Adrenal gland (tissue), 19 donors: ENCODE measurements at places on chromosomes 5 and 9.

- DNase-seq = no peak
Observed at GRCh38 chr5:132540764-132541163, 2.6 kb downstream of the IL5 start.

DNA sequence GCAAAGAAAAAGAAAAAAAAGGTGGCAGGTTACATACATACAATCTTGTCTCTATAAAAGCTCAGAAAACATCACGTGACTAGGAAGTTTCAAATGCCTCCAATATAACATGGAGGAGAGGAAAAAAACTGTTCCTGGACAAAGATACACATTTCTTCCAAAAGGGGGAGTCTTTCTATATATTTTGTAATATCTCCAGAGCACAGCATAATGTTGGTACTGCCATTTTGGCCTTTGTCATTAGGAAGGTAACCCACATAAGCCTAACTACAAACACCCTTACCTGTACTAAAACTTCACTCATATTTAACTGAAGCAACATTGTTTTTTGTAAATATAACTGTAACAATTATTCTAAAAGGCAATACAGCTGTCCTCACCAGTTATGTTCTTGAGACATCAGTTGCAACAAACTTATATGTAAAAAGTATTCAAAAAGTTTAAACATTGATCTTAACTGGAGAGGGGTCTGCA lies 1.2 kb upstream of the BTF3 start:
- DNase-seq = no peak

GRCh38 chr9:136372561-136373299 lies 739 bp downstream of the CARD9 start:
- peak; percentile 64 for DNase-seq

DNA sequence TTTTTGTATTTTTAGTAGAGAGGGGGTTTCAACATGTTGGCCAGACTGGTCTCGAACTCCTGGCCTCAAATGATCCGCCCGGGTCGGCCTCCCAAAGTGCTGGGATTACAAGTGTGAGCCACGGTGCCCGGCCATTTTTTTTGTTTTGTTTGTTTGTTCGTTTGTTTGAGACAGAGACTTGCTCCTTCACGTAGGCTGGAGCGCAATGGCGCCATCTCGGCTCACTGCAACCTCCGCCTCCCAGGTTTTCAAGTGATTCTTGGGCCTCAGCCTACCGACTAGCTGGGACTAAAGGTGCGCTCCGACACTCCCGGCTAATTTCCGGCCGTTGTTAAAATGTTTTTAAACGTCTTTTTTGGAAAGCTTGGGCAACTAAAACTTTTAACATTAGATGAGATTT lies 54.0 kb downstream of the SHOC1 start:
- DNase-seq = no peak

DNA sequence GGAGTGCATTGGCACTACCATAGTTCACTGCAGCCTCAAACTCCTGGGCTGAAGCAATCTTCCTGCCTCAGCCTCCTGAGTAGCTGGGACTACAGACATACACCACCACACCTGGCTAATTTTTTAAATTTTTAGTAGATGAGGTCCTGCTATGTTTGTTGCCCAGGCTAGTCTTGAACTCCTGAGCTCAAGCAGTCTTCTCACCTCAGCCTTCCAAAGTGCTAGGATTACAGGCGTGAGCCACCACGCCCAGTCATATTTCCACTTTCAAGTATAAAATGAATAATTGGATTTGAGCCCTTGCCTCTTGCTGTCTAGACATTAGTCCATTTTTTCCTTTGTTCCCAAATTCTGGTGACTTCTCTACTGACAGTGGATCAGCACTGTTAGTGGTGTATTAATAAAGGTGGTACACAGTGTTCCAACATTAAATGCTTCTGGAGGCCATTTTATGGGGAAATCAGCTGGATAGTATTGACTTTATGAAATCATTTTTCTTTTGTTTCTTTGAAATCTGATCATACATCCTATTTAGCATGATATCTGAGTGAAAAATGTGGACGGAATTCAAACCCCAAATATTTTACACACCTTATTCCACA lies 15.9 kb downstream of the ATP6V0E1 start:
- DNase-seq = no peak

- peak; percentile 23 for DNase-seq
Observed at GRCh38 chr5:1593903-1594356, 70.2 kb upstream of the LPCAT1 start.

GRCh38 chr9:94920420-94921091 lies 194.1 kb downstream of the AOPEP start:
- DNase-seq = peak; percentile 25

GRCh38 chr9:134459164-134459563 lies 132.9 kb downstream of the RXRA start:
- no peak for DNase-seq

- no peak for DNase-seq
Observed at GRCh38 chr5:97498657-97499056, 315.6 kb upstream of the RIOK2 start.

- DNase-seq = no peak
Observed at GRCh38 chr5:59645380-59645779, 248.1 kb downstream of the PDE4D start.

- no peak for DNase-seq
Observed at GRCh38 chr9:127066851-127067136, 55.6 kb downstream of the ANGPTL2 start.

- no peak for DNase-seq
Observed at GRCh38 chr9:107907715-107908114, 418.1 kb upstream of the KLF4 start.

GRCh38 chr5:138408023-138408422 lies 30.8 kb upstream of the REEP2 start:
- DNase-seq = no peak

GRCh38 chr5:38557308-38557710 lies 863 bp upstream of the LIFR start:
- peak; percentile 26 for DNase-seq

DNA sequence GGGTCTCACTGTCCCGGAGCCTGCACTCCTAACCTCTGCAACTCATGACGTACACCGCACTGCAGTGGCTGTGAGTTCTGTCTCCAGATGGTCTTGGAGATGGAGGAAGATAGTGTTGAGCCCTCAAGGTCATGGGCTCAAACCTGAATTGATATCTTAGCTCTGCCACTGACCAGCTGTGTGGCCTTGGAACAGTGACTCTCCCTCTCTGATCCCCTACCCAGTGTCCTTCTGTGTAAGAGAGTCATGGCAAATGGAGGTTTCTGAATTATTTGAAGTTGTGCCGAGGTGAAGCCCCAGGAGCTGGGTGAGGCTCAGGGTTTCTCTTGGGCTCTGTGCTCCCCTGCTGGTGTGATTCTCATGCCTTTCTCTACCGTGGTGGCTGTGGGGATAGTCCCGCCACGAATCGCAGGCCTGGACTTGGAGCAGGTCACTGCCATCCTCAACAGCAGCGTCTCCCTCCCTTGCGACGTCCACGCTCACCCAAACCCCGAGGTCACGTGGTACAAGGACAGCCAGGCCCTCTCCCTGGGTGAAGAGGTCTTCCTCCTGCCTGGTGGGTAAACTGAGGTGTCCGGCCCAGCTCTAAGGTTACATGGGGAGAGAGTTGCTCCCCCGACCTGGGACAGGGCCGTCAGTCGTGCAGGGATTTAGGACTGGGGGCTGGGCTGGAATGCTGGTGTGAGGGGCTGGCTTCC lies 60.6 kb upstream of the ASS1 start:
- DNase-seq = no peak

DNA sequence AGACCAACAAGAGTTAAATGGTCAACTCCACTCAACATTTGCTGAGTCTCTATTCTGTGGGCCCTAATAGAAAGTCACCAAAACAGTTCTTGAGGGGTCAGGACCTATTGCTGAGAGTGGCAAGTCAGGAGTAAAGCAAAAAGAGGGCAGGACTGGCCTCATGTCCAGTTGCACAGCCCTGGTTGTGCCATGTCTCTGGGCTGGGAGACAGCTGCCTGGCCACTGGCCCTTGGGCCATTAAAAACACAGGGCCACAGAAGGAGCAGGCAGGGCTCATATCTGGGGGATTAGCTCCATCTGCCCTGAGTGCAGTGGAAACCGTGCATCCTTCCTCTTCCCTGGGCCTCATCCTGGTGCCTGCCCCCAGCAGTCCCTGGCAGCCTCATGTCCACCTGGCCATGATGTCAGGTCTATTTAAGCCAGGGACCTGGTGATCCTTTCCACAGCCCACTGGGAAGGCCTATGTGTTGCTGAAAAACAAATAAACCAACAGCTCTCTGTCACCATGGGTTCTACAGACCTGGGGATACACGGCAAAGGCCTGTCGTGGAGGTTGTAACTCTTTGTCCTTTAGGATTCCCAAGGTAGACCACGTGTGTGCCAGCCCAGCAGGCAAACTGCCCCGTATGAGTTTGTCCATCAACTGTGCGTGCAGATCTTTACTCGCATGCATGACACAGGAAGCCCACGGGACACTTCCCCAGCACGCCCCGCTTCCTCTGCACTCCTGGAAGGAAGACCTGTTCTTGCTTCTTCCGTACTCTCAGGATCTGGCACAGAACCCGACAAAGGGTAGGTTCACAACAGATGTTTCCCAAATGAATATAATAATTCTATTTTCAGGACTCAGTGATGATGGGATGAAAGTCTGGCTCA lies 148.8 kb downstream of the MTX3 start:
- DNase-seq = no peak

DNA sequence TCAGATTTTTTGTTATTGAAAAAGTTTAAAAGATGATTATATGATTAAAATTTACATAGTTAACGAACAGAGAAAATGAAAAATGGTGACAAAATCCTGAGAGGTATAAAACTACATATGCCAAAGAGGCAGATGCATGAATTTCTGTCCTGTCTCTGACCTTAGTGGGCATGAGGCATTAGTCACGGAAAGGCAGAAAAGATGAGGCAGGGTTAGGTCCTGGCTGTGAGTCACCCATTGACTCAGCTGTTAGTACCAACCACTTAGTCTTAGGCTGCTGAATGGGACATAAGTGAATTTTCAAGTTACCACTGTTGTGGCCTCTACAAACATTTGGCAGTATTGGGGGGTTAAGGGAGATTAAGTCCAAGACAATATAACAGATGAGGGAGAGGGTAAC lies 33.1 kb downstream of the RASA1 start:
- peak; percentile 68 for DNase-seq

DNA sequence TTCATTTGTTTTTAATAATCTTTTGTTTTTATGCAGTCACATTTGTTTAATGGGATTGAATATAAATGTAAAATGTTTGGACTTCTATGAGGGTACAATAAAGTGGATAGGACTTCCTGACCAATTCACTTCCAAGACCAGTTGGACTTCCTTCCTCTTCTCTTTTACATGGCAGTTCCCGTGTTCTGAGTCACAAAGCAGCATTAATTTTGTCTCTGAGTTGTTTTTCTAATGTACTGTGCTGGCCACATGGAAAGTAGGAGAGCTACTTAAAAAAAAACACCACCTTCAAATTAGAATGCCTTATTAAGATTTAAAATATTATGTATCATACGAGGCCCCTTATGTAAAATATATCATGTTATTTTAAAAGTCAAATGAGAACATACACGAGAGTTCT lies 87.3 kb downstream of the CCDC171 start:
- no peak for DNase-seq

GRCh38 chr5:78747705-78748359 lies 99.3 kb upstream of the LHFPL2 start:
- DNase-seq = no peak

- no peak for DNase-seq
Observed at GRCh38 chr5:3671337-3671736, 75.7 kb downstream of the IRX1 start.

- no peak for DNase-seq
Observed at GRCh38 chr9:12464910-12465512, 228.2 kb upstream of the TYRP1 start.

- DNase-seq = no peak
Observed at GRCh38 chr9:106111039-106111730, 416.8 kb downstream of the TMEM38B start.

- no peak for DNase-seq
Observed at GRCh38 chr5:58898006-58898405, 315.1 kb downstream of the RAB3C start.
